ENCODE measurements at places on chromosomes 3 and 15.
A peak's percentile ranks its signal among the peaks of the same experiment; 100 is the strongest.

DNA sequence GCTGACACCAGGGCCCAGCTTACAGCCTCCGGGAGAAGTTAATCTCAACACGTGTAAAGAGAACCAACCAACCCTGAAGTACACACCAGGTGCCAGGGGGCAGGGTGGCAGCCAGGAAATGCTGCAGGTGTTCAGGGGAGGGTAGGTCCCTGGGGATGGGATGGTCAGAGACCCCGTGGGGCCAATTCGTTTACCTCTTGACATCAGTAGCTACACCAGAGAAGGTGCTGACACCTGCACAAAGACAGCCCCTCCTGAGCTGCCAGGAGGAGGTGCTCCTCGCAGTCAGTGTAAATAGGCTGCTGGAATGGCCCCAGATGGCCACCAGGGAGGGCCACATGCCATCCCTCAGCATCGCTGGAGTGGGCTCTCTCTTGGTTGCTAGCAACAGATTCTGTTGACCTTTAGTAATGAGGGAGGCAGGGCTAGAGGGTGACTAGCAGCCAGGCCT, 52.8 kb downstream of the CORO2B start:
- no peak for DNase-seq

DNA sequence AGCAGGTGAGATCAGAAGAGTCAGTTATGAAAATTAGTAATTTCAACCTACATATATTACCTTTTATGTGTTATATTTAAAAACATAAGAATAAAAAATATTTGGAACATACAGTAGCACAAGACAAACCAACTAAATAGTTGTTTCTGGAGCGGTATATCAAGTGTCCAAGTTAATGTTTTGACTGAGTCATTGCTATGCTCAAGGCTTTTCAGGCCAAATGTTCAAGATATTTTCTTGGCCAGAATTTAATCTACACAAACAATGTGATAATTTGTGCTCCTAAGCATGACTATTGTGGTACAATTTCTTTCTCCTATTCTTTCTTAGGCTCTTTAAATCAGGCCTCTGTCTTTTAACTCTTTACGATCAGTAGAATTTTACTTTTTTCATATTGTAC, 412.4 kb downstream of the RAP2B start:
- DNase-seq, result no peak

DNA sequence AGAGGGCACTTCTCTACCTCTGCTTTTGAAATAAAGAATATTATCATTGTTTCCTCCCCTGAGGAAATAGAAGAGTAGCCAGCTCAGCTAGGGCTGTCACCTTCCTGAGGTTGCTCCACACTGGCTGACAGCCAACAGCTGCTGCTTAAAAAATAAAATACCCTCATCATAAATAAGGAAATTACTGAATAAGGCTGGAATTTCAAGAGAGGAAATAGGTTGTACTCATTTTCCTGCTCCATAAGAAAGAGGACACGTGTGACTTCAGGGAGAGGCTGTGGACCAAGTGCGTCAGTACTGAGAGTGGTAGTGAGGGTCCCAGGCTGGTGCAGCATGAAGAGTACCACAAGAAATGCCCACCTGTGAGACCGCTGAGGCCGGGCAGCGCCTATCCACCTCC, 8.1 kb upstream of the C2CD4B start:
- peak; percentile 92 for DNase-seq

- no peak for DNase-seq
Measured at GRCh38 chr3:194399166-194399565, at the start of gene GP5. TSS of gene GP5 (minus strand) at chr3:194399266. CDS start at chr3:194398282, 984 bp downstream.

- no peak for DNase-seq
Measured at GRCh38 chr3:114892131-114892879, 254.8 kb downstream of the ZBTB20 start.

GRCh38 chr3:154588831-154589230, 158.8 kb upstream of the GPR149 start:
- DNase-seq, result no peak

GRCh38 chr3:52528586-52529375, 4.9 kb downstream of the NT5DC2 start:
- no peak for DNase-seq

- no peak for DNase-seq
Measured at GRCh38 chr3:49030321-49030720, 1.1 kb upstream of the IMPDH2 start.
